ENCODE measurements at places on chromosomes 1 and 21. TPM values are rescaled to one million over a fixed set of nuclear protein-coding genes. Genes with fewer than 3 reads are reported as not detected.

DNA sequence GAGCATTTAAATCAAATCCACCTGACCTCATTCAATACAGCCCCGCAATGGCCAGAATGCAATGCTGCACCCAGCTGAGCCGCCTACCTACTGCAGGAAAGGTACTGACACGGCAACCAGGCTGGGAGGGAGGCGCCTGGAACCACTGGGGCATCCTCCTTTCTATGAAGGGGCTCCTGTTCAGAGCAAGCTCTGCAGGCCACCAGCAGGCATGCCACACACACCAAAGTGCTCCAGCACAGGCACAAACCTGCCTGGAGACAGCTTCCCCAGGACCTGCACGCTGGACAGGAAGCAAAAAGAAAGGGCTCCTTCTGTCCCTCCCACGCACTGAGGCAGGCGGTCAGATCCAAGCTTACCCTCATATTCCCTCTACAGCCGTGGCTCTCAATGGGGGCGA lies 21.2 kb downstream of the CTNNBIP1 start:
- no peak for DNase-seq

DNA sequence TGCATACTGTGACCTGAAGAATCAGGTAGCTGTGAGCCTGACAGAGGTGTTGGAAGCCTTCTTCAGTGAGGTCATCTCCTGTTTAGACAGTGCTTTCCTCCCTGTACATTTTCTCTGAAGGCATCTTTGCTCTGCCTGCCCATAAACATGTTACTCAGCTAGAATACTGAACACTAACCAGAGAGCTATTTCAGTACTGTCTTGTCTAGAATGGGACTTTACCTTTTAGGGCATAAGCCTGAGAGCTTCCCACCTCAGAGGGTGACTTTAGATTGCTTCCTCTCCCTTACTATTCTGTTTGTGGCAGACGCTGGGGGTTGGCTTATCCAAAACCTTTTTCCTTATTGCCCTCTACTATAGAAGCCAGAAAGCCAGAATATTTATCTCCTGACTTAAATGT lies 23.3 kb upstream of the ZNF326 start:
- DNase-seq, result no peak

- no peak for DNase-seq
Measured at GRCh38 chr1:217011097-217011496, 287.9 kb upstream of the ESRRG start.

DNA sequence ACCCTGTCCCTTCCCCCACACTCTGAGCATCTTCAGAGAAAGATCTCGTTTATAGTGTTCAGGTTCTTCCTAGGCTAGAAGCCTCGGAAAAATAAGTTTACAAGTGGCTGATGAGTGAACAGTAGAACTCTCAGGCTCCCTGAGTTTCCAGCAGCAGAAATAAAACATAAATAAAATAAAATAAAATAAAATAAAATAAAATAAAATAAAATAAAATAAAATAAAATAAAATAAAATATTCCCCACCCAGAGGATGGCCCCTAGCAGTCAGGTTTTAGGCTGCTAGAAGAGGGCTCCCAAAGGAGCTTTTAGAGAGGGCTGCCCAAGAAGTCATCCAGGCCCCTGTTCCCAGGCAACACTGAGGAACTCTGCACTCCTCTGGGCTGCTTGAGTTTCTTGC lies 55.1 kb downstream of the KCNC4 start:
- DNase-seq, result no peak

DNA sequence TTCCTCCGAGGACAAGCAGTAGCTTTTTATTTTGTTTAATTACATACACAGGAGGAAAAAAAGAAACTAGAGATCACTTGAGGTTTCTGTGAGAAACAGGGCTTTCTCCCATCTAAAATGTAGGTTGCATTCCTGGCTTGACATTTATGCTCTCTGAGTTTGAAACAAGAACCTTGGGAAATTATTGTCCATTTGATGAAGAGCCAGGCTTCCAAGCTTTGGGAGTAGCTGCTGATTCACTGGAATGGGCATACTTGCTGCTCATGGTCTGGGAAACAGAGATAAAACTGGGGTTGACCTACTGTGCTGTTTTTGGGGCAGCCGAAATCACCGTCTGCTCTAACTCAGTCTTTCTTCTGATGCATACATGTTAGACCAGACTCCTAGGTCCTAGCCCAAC lies 165.4 kb downstream of the MIS18A start:
- DNase-seq, result no peak

DNA sequence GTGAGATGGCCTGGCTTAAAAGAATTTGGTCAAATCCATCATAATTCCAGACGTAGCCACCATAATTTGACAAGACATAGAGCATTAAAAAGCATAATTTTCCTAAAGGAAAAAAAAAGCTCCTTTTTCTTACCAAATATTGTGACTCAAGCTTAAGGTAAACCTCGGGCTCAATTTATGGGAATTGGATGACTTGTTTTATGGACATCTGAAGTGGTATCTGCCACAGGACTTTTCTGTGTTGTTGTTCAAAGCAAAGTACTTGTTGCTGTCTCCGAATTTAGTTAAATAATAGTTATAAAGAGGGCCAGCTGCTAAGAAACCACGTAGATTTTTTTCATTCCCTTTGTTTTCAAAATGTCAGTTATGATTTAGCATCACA lies 1.1 kb downstream of the MPZL1 start:
- DNase-seq, result no peak

The UTS2 gene
- polyA plus RNA-seq, result not detected

DNA sequence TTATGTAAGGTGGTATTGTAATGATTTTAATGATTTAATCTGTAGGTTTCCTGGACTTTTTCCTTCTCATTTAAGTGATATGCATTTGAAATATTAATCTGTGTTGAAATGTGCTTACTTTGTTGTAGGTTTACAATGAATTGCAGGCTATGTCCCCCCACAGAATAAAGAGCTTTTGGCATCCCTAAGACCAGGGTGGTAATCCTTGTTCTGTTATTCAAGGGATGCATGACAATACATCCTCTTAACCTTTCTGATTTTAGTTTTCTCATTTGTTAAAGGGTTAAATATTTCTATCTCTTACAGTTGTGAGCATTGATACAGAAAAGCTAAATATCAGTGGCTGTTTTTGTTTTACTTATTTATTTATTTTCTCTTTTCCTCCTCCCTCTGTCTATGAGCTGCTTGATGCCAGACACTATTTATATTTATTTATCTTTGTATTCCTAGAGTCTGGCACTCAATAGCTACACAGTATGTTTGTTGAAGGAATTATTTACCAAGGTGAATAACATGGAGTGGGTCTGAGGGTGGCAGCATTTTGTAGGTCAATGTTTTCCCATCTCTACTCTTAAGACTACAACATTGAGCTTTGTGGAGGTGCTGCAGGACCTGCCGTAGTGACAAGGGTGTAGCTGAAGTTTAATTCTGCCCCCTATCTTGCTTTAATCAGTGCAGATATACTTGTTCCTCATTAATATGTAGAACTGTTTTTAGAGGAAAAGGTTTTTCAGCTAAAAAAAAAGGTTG lies 19.9 kb upstream of the ADGRL2 start:
- DNase-seq, result no peak

The OR6K3 gene
- 0.08 TPM for polyA plus RNA-seq

All from renal cortex interstitium (tissue), 15 donors.